Activated T-helper 1 cell treated with anti-CD3 and anti-CD28 coated beads, Interleukin-12 subunit alpha, Interleukin-12 subunit beta, Interleukin-2, Interleukin-4 antibody, amounts not matched to agents 30 ng/mL and 10 ng/mL and 1 ng/mL, durations not matched to agents 14 hours and 24 hours and 36 hours (primary cell): ENCODE measurements at places on chromosomes 16 and 17.

- no peak for DNase-seq
Observed at GRCh38 chr17:77423589-77424451, 283.1 kb downstream of the SEC14L1 start.

DNA sequence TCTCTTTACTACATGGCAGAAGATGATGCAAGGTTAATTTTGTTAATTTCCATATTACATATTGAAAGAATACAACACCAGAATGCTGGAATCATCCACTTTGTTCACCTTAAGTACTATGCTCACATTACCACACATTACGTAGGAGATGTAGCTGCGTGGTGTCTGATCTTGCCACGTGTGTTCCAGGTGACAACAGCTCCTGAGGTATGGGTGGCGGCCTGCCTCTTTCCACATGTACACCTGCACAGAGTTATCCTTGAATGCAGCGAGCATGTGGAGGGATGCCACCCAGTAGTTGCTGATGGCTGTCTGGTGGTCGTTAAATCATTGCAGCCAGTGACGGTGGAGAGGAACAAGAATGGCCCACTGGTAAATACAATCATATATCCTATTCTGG is 740.5 kb upstream of the EEF2KMT start:
- no peak for DNase-seq

DNA sequence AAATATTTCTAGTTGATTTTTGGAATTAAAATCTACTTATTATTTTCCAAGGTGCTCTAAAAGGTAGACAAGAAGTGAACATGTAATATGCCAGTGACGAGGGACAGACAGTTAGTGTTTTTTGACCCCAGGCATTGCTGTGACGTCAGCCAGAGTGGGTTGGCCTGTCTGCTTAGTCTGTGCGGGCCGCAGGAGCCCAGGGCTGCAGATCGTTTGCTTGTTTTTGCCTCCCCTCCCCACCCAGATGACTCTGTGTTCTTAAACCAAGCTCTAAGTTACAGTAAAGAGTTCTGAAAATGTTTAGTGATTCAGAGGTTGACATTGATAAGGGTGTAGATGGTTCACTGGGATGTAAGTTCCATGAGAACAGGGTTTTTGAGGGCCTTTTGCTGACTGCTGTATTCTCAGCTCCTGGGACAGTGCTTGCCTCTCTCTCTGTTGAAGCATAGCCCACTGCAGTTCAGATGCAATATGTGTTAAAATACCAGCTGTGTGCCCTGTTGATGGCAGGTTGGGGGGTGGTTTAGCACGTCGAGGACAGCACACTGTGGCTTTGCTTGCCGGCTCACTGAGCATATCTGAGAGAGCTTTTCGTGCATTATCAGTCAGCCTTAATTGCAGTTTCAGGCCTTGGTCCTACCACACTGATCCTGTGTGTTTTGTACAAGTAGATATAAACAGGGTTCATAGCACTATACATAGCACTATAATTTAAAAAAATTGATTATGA is 64.8 kb downstream of the SEC14L1 start:
- no peak for DNase-seq

DNA sequence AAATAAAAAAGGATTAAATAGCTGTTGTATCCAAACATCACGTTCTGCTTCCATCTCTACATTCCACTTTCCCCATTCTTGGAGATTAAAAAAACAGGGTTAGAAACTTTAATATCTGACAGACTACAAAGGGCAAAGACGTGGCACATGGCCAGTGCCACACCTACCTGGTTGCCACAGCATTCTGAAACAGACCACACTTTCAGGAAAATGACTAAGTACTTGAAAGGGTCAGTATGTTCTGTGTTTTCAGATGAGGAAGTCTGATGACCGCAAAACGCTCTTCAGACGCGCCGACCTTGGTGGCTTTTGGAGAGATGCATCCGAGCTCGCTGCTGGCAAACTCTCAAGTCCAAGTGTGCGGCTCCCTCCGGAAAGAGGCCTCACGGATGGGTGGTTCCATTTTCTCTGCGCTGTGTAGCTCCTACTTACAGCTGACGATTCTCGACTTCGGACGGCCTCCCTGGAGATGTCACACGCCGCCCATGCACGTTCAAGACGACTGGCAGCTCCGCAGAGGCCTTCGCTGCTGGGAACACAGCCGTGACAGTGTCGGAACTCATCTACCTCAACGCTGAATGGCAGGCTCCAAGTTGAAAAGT is 15.5 kb downstream of the MAP1LC3B start:
- no peak for DNase-seq

GRCh38 chr17:62562656-62563055 is 64.8 kb upstream of the MRC2 start:
- no peak for DNase-seq

DNA sequence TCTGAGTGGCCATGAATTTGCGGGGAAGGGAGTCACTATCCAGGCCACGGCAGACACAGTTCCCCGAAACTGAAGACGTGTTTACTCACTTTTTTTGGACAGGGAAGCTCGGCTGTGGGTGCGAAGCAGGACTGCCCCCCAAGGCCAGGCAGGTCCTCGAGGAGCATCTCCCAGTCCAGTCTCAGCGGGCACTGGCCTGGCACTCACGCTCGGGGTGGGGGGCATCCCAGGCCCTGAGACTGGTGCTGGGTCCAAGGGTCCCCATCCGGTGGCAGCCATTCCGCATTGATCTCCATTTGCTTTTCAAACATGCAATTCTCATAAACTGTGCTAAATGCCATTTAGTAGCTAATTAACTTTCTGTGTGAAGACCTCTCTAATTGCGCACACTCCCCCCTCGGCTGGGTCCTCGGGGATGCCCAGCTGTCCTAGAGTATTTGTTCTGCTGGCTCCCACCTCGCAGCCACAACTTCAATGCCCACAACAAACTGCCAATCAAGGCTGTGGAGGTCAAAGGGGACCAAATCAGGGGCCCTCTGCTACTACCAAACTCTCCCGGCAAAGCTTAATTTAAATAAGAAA is 50.2 kb downstream of the TBC1D16 start:
- DNase-seq = no peak

DNA sequence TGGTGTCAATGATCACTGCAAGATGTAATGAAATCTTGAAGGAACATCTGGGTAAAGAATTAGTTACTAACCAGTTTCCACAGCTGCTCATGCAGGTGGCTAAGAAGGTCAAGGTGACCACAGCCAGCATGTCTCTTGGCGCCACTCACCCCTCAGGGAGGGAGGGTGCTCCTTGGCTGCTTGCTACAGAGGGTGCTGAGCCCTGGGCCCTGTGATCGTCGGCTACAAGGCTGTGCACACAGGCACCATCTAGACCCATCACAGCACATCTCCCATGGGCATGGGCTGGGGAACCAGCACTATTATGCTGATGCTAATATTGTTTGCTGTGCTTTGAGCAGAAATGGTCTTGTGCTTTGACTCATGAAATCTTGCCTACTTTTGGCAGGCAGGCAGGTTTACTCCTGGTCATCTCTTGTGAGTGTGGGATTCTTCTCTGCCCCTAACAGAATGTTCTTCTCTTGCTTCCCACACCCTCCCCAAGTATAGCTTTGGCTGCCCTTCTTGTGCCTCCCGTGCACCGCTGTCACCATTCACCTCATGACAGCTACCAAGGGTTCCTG is 36.4 kb downstream of the TXNDC11 start:
- no peak for DNase-seq

DNA sequence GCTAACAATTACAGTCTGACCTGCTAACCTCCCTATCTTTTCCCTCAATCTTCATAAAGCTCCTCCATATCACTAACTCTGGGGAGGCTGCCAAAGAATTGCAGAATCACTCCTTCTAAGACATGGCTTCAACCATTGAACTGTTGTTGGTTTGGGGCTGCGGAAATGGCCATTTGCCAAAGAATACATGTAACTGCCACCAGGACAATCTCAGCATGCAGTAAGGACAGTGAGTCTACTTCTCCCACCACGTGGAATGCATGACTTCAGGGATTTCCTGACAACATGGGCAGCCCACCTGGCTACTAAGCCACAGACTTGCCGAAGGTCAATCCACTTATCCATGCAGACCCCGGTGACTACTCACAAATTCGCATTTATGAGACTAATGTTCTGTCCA is 104.3 kb upstream of the NUDT7 start:
- DNase-seq = no peak

DNA sequence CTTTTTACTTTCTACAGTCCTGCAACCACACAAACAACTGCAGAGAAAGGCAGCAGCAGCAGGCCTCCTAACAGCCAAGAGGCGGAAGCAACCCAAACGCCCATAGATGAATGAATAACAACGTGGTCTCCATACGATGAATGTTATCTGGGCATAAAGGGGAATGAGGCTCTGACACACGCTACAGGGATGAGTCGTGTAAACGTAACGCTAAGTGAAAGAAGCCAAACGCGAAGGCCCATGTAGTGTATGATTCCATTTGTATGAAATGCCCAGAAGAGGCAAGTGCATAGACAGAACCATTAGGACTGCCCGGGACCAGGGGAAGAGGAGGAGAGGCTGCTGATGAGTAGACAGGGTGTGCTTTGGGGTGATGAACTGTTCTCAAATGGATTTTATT is 94.8 kb upstream of the DNAH17 start:
- DNase-seq = no peak

DNA sequence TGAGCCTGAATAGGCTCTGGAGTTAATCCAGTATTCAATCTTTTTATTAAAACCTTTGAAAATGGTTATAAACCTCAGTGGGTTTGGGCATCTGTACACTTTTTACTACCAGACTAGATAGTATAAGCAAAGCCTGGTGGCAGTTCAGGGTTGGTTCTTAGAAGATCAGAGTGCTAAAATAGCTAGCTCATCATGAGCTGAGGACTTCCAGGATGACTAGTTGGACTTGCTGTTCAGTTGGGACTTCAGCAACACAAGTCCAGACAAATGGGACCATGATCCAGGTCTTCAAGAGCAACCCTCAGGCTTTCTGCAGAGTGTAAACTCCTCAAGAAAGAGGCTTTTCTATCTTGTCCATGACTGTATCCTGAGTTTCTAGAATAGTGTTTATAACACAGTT is 1.2 kb upstream of the ZNF19 start:
- no peak for DNase-seq
